ENCODE measurements at places on chromosomes 7 and 10. TPM values are rescaled to one million over a fixed set of nuclear protein-coding genes. Genes with fewer than 3 reads are reported as not detected.

Gene GPER1
- total RNA-seq = 3.6 TPM

Gene SYT15
- total RNA-seq = 3.2 TPM

Gene HOXA7
- total RNA-seq = not detected

DNA sequence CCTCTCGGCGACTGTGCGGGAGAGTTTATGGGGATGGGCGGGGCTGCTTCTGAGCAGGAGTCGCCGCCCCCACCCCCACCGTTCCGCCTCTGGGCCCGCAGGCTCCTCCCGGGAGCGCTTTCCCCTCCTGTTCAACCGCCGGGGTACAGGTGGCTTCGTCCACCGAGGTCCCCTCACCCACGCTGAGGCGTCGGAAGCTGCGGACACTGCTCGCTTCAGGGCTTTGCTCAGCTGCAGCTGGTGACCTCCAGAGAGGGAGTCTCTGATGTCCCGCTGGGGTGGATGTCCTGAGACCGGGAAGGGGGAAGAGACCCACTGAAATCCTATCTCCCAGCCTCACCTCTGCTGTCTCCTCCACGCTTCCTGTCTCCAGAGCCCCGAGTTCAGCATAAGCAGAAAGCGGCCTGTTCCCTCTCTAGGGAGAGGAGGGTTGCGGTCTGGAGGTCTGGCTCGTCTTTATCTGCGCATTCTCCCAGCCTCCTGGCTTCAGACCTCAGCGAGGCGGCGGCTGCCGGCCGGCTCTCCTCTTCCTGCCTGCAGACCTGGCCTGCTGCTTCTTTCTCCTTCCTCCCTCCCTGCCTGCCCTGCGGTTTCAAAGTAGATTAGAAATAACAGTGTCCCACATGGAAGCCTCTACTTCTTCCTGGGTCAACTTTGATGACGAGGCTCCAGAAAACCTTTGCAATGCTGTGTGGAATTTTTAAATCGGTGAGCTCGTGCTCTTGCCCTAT, 1.8 kb downstream of the CYP2E1 start:
- DNase-seq = no peak

Data from Right ventricle myocardium inferior (tissue), 1 donor.